Stimulated activated CD4-positive, alpha-beta T cell treated with anti-CD3 and anti-CD28 coated beads, TNF-alpha, amount 100 ng/mL, for 1 hour (primary cell): ENCODE measurements at places on chromosomes 2 and 18.

- DNase-seq: no peak
These were observed 256.6 kb downstream of the PIEZO2 start for GRCh38 chr18:10892786-10893185.

- no peak for DNase-seq
These were observed 10.3 kb downstream of the PSME4 start for GRCh38 chr2:53960476-53960875.

DNA sequence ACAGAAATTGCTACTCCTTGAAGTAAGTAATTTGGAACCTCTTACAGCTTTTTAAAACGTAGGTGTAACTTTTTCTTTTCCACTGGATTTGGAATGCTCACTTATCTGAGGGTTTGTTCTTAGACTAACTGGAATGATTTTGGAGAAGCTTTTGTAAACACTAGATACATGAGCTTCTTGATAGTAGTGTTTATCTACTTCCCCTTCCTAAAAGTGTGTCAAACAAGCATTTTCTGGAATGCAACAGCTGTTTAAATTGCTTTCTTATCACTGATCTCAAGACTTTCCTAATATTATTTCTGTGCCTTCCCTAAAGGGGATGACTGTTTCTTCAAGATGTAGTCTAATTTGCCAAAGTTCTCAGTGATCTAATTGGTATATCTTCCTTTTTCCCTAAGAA is 282.6 kb downstream of the CCDC178 start:
- no peak for DNase-seq

GRCh38 chr2:25894135-25894830 is 16.0 kb upstream of the ASXL2 start:
- no peak for DNase-seq

GRCh38 chr2:172040311-172040710 is 40.6 kb downstream of the METAP1D start:
- DNase-seq: no peak

- no peak for DNase-seq
These were observed 81.9 kb upstream of the MAPRE2 start for GRCh38 chr18:34959211-34959829.

DNA sequence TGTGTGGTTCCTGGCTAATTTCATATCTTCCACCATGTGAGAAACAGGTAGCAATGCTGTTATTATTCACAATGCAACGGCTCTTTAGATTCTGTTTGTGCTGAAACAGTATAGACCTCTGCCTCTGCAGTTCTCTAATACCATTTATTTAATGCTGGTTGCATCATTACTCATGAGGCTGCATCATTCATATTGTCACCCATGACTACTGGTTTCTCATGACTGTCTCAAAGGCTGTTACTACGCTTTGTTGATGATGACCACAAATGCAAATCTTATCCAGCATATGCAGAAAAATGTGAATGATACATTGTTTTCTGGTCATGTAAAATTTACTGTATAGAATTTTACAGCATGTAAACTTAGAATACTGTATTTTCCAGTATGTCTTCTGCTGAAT is 22.5 kb downstream of the CAVIN2 start:
- DNase-seq: no peak

GRCh38 chr2:46841621-46842020 is 74.0 kb downstream of the MCFD2 start:
- no peak for DNase-seq

DNA sequence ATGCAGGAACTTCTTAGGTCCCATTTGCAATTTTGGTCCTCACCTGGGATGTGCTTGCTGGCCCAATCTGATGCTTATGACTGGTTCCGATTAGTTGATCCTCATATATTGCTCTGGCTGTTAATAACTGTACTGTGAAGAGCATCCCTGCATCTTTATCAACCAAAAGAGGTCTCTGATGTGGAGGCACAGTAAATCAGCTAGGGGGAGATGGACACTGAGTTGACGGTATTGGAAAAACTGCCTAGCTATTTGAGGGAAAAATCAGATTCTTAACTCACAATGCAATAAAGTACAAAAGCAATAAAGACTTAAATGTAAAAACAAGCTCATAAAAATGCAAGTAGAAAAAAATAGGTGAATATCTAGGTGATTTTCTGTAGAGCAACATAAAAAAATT is 188.0 kb upstream of the TCF4 start:
- no peak for DNase-seq

DNA sequence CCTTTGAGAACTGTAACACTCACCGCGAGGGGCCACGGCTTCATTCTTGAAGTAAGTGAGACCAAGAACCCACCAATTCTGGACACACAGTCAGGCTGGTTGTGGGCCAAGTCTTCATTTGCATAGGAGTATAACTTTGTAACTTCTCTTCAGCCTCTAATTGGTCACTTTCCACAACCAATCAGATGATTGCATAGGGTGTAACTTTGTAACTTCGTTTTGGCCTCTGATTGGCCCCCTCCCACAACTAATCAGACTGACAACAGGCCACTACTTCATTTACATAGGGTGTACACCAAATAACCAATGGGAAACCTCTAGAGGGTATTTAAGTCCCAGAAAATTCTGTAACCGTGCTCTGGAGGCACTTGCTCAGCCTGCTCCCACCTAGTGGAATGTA is 77.5 kb upstream of the TCF4 start:
- no peak for DNase-seq

GRCh38 chr2:73928963-73929347 is 2.3 kb downstream of the DGUOK start:
- DNase-seq: no peak

DNA sequence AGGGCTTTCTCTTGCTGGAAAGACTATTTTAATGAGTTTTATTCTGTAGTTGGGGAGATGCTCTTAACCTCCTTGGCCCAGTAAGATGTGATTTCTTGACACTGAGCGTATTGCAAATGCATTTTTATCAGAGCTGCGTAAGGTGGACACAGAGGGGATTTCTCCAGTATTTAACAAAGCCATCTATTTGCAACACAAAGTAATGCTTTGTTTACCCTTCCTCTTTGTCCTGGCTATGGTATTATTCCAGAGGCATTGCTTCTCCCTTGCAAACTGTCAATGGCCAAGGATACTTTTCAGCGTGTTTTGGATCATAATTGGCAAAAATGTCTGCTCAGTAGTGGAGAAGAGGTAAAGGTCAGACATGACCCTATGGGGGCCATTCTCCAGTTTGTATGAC is 90.8 kb upstream of the PIK3C3 start:
- DNase-seq: no peak

DNA sequence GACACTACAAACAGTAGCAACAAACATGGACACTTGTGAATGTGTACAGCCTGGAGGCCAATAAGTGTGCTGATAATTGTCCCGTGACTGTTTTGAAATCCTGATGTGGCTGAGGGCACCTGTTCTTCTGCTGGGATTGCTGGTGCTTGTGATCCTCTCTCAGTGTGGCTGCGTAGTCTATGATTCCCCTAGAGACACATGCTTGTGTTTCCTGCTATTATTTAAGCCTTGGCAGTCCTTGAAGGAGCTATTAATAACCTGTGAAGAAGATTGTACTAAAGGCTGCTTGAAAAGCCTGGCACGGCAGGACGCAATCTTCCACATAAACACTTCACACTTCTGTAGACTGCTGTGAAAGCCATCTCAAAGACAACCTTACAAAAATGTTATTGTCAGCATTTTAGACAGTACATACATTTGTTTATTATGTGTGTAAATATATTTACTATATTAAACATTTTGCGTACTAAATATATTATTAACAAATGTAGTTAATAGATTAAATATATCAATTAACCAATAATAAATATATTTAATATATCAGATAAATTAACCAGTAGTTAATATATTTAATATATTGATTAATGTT is 71.4 kb downstream of the GALR1 start:
- DNase-seq: no peak

- DNase-seq: no peak
These were observed 25.0 kb upstream of the MSGN1 start for GRCh38 chr2:17791121-17791816.

- no peak for DNase-seq
These were observed 89.2 kb upstream of the CD226 start for GRCh38 chr18:70036771-70037347.

DNA sequence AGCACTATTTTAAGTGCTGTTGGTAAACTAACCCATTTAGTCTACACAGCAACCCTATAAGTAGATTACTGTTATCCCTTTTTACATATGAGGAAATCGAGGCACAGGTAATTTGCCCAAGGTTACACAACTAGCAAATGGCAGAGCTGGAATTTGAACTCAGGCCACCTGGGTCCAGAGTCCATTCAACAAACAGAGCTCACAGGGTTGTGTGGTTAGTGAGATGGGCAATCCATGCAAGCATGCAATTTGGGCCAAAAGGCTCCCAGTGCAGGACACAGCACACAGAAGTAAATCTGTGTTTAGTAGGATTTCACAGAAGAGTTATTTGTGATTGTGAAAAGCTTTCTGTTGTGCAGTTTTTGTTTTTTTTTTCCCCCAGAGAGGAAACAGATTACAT is 187.8 kb upstream of the MSH6 start:
- no peak for DNase-seq

DNA sequence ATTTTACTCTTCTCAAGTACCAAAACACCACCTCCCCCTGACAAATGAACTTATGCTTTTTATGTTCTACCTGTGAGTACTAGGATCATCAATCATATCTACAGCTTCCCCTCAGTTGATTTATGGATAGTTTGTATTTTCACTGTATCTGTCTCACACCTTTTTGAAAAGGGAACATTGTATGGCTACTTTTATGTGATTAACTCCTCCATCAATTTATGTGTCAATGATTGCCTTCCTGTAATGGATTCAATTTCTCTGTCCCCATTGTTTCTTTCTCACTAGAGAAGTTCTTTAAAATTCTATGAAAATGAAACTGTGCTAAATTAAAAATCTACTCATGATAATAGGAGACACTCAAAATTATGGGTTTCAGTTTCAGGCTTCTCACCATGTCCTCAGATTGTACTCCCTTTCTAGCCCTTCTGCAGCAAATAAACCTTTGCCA is 935.0 kb downstream of the TRIB2 start:
- DNase-seq: no peak

DNA sequence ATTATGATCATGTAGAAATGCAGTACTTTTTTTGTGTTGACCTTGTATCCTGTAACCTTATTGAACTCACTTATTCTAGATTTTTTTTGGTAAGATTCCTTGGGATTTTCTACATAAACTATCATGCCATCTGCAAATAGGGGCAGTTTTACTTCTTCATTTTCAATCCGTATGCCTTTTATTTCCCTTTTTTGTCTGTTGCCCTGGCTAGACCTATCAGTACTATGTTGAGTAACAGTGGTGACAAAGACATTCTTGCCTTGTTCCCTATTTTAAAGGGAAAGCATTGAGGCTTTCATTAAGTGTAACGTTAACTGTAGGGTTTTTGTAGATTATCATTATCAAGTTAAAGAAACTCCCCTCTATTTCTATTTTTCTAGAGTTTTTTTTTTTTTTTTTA is 92.3 kb downstream of the LYPD1 start:
- no peak for DNase-seq

DNA sequence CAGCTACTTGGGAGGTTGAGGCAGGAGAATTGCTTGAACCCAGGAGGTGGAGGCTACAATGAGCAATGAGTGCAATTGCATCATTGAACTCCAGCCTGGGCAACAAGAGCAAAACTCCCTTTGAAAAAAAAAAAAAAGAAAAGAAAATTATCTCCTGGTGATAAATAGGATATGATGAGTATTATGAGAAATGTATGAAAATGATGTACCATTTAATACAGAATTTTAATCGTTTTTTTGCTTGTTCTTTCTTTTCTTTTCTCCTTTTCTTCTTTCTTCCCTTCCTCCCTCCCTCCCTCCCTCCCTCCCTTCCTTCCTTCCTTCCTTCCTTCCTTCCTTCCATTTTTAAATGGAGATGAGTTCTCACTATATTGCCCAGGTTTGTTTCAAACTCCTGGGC is 40.4 kb downstream of the TTC27 start:
- DNase-seq: no peak

DNA sequence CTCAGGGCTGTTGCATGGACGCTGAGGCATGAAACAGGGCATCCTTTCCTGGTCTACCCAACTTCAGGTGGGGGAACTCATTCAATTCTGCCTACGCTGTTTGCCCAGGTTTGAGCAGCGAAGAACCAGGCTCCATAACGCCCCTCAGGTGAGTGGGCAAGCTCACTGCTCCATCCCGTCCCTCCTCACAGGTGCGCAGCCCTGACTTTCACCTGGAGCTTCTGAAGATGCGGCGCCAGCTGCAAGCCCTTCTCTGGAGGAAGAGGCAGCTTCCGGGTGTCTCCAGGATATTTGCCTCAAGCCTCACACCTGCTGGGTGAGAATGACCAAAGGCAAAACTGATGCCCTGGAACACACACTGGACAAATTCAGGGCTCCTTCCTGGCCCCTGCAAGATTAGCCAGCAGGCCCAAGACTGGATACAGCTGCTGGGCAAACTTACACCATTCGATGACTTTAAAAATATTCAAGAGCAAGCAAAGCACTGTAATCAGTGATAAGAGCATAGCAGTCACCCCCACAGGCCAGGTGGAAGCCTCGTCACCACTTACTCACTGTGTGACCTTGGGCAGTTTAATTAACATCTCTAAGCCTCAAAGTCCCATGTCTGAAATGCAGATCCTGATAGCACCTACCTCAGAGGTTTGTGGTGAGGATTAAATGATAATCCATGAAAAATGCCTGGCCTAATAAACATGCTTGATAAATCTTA is 97.7 kb downstream of the GYPC start:
- no peak for DNase-seq
